Right renal pelvis (tissue), 4 donors: ENCODE measurements at places on chromosomes 3 and 15.

- DNase-seq: no peak
Measured at GRCh38 chr15:73694419-73694818, 10.2 kb downstream of the CD276 start.

DNA sequence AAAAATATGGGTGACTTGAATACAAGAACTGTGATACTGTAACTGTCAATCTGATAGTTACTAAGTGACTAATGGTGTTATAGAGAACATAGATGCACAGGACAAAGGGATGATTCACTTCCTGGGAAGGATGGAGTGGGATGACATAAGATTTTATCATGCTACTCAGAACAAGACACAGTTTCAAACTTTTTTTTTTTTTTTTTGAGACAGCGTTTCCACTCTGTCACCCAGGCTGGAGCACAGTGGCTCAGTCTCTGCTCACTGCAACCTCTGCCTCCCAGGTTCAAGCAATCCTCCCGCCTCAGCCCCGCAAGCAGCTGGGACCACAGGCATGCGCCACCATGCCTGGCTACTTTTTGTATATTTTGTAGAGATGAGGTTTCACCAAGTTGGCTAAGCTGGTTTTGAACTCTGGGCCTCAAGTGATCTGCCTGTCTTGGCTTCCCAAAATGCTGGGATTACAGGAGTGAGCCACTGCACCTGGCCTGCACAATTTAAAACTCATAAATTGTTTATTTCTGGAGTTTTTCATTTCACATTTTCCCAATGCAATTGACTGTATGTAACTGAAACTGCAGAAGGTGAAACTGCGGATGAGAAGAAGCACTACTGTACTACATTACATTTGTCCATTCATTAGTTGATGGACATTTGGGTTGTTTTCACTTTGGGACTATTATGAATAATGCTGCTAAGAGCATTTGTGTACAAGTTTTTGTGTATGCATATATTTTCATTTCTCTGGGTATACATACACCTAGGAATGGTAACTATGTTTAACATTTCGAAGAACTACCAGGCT, 40.6 kb downstream of the ADIPOQ start:
- DNase-seq: no peak

DNA sequence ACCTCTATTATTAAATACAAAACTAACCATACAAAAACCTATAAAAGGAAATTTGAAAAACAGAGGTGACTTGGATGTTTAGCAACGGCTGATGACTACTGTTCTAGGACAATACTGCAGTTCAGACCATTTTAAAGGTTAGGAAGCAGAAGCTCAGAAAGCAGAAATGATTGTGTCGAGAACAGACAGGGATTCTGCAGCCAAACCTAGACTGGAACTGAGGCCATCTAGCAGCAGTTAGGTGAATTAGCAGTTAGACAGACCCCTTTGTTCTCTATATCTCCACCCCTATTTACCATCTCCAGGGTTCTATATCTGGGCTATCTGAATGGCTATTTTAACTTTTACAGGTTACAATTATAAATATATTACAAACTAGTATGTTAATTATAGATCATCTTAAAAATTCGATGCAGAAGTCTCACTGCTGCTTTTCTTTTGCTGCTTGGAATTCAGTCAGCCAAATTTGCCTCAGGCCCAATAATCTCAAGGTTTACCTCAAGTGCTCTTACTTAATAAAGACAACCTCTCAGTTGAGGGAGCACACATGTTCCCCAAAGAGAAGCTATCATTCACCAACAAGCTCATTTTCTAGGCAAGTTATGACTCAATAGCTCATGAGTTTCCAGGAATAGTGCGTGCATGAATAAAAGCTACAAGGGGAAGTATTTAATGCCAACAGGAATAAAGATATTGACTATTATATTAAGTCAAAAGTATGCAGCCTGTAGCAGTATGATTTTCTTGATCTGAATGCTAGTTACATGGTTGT, 9.3 kb upstream of the IL1RAP start:
- no peak for DNase-seq

GRCh38 chr3:176872771-176873209, 324.5 kb downstream of the TBL1XR1 start:
- peak; percentile 24 for DNase-seq

DNA sequence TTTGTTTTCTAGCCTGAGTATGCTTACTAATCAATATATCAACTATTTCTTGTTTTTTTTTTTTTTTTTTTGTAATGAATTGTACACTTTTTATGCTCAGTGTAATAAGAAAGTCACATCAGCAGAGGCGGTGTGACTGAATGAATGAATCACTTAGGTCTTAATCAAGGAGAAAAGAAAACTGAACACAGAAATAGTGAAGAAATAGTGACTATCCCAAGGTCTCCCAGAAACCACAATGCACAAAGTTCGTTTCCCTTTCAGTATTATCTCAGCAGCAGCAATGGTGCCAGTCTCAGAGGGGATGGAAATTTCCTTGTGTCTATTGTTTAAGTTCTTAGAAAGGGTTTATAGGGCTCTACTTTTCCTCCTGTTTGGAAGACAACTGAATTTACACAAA, 80.7 kb downstream of the NR1I2 start:
- DNase-seq: no peak

DNA sequence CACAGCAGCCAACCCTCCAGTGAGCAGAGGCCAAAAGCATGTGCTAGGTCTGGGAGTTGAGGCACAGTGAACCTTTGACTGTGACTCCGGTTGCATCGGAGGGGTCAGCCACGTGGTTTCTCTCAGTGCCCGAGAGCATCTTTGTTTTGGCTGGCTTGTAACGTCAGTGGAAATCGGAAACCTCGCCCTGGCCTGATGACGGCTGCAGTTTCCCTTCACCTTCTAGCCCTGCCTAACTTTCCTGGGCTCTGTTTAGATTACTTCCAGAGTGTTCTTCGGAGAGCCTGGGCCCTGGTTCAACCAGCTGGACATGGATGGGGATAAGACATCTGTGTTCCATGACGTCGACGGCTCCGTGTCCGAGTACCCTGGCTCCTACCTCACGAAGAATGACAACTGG, 56.6 kb downstream of the MESD start:
- no peak for DNase-seq

- no peak for DNase-seq
Measured at GRCh38 chr15:66734961-66735908, 33.2 kb downstream of the SMAD6 start.

DNA sequence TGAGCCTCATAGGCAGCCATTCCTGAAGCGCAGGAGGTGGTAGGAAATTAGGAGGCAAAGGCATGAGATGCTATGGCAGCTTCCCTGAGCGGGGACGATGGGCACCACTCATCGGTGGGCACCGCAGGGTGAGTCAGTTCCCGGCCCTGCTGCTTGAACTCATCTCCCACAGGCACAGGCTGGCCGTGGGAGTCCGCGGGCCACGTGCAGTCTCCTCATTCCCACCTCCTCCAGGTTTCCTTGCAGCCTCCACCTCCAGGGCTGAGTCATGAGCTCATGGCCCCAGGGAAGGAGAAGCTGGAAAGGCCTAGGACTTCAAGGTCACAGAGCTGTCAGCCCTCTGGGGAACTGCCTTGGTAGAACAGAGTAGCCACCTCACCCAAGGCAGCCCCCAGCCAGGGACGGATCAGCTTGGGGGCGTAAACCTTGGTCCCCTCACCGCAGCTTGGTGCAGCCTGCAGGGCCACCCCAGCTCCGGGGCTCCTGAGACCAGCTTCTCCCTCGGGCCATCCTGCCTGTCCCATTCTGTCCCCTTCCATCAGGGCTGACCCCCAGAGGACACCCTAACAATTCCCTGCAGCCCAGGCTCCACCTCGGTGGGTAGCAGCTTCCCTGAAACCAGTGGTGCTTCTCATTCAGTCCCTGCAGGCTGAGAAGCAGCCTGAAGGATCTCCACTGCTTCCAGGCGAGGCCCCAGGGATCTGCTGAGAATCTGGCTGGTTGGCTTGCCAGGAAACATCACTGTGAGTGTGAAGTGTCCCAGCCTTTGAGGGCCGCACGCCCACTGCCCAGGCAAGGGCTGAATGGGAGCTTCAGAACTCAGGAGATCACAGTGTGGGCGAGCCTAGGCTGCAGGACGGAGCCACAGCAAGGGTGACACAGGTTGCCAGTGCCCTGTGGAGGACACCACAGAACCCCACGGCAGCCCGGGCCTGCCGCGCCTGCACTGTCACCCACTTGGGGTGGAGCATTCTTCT, 150.7 kb upstream of the MEF2A start:
- DNase-seq: no peak

DNA sequence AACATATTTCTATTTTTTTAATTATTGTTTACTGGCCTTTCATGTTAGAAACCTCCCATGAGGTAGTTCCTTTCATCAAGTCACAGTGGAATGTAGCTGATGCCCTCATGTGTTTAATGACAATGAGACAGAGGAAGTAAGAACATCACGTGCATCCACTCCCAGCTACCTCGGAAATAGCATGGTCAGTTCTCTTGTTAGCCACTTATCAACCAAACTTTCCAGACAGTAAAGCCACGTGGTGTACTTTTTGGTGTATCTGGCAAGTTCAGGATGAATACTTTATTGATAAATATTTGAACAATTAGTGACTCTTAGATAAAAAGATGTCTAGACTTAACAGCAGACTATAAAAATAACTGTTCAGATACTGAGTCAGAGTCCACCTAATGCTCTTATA, 781.7 kb downstream of the MECOM start:
- DNase-seq: no peak

DNA sequence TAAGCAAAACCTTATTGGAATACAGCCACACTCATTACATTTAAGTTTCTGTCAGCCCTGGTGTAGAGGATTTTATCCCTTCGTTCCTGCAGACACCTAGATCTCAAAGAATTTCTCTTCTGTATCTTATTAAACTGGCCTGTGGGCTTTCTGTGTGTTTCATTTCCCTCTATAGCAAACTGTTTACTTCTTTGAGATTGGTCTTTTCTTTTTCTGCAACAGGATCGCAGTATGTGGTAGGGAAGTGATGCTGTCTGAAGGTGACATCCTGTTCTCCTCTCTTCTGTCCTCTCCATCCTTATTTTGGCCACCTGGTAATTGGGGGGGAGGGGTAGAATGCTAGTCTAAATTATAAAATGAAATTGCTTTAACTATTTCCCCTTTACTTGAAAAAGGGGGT, 25.5 kb downstream of the ATP1B3 start:
- DNase-seq: no peak

GRCh38 chr3:142239421-142239820, 14.0 kb upstream of the GK5 start:
- DNase-seq: no peak

- no peak for DNase-seq
Measured at GRCh38 chr3:71360180-71360579, 223.3 kb downstream of the FOXP1 start.

GRCh38 chr15:39447346-39447745, 133.5 kb upstream of the THBS1 start:
- no peak for DNase-seq

DNA sequence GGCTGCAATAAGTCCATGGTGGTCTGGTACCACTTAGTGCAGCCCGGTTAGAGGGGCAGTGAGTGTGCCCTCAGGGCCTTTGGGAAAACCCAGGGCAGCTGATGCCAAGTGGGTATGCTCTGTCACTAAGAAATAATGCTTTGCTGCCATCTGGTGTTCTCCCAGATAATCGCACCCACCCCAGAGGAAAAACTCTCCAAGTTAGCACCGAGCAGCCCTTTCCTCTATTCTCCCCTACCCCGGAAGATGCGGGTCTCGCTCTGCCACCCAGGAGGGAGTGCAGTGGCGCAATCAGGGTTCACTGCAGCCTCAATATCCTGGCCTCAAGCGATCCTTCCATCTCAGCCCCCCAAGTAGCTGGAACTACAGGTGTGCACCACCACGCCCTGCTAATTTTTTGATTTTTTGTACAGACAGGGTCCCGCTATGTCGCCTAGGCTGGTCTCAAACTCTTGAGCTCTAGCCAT, 21.3 kb upstream of the DAPK2 start:
- peak; percentile 47 for DNase-seq

DNA sequence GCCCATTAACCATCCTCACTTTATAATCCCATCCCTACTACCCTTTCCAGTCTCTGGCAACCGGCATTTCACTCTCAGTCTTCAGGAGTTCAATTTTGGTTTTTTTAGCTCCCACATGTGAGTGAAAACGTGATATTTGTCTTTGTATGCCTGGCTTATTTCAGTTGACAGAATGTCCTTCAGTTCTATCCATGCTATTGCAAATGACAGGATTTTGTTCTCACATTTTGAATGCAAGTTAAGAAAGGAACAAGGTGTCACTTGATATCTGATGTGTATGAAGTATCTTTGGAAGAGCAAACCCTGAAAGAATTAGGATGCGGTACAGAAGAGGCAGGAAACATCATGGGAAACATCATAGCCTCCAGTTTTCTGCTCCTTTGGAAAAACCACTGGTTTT, 298.1 kb downstream of the THSD4 start:
- DNase-seq: no peak

DNA sequence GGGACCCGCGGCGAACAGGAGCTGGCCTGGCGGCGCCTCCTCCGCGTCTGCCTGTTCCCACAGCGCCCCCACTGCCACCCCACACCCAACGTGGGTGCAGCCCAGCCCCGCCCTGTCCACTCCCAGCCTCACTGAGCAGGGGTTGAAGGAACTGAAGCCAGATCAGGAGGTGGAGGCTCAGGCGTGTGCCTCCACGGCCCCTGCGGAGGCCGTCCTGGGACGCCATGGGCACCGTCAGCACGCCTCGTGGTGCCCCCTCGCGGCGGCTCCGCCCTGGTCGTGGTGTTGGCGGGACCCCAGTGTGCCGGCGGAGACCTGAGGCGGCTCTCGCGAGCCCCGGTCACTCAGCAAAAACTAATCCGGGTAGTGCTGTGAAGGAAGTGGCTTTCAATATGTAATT, 39.0 kb upstream of the PRSS50 start:
- DNase-seq: no peak

GRCh38 chr15:41891946-41892345, 1.9 kb downstream of the SPTBN5 start:
- DNase-seq: no peak

DNA sequence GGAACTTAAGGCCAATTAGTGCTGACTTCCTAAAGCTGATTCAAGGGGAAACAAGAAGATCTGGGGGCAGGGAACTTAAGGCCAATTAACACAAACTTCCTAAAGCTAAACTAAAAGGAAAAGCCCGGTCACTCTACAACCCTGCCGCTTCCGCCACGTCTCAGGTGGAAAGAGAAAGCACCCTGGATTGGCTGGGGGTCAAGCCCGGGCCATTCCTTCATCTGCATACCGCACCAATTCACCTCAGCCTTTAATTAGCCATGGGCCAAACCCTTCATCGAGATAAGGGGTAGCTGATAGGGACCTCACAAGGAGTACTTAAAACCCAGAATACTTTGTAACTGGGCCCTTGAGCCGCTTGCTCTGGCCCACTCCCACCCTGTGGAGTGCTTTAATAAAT, 14.4 kb downstream of the TMPRSS7 start:
- no peak for DNase-seq

DNA sequence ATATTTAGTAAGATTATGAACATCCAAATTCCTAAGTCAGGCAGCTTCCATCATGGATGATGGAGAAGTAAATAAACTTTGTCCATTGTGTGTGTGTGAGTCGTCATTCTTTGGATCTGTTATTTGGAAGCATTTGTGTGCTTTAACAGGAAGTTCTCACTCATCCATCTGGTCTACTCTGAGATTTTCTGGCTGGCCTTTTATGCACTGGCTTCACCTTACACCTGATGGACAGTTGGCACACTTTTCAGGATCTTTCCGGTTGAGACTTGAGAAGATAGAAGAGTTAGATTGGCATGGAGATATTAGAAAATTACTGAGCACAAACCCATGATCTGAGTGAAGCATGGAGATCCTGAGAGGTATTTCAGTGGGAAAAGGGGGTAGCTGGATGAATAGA, 12.6 kb downstream of the SYNPR start:
- no peak for DNase-seq
